ENCODE measurements at places on chromosomes 16 and 17.
A peak's percentile ranks its signal among the peaks of the same experiment; 100 is the strongest.

- DNase-seq = no peak
These were observed 45.6 kb upstream of the NKD1 start for GRCh38 chr16:50502616-50503011.

- peak; percentile 42 for DNase-seq
These were observed 1.3 kb downstream of the ARL5C start for GRCh38 chr17:39164675-39165143.

DNA sequence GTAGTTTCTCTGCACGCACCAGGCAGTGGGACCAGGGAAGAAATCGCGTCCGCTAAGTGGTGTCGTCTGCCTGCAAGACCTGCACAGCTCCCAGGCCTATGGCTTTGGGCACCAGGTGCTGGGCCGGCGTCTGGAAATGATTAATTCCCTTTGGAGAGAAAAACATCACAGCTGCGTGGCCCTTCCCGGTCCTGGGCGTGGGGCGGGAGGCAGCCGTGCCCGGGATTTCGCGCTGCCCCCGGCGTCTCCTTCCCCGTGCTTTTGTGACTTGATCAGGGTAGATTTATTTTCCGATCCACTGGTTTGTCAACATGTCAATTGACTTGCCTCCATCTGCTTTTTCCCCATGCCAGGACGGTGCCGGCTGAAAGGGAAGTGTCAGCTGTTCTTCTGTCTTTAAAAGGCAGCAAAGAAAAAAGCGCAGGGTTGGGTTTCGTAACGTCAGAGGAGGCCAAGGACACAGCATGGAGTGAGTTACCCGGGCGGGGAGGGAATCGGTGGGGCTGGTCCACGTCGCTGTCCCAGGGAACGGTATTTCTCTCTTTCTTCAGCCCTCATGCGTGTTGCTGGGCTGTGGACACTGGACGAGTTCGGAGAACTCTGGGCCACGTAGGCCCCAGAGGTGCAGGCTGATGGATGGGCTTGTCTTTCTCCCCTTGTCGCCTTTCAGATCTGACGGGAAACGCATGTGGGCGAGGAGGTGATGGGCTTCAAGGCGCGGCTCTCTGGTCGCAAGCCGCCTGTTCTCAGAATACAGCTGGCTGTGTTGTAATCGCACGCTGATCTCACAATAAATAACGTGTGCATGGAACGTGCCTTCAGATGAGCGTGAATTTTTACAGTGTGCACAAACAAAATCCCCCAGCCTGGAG is 188.1 kb upstream of the ZNF469 start:
- no peak for DNase-seq

DNA sequence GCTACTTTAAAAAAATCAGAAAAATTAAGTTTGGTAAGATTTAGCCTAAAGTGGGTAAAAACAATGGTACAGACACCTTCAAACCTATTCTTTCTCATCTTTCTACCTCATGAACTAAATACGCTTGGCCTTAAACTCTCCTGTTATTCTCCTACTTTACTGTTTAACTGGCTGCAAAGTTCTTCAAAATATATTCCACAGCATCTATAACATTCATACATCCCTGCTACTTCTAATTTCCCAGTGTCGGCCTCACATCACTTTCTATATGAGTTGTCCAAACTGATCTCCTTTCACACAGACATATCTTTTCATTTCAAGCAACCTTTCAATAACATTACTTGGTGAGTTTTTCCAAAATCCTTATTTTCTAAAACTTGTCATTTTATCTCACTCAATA is 64.0 kb downstream of the MED13 start:
- DNase-seq = no peak

DNA sequence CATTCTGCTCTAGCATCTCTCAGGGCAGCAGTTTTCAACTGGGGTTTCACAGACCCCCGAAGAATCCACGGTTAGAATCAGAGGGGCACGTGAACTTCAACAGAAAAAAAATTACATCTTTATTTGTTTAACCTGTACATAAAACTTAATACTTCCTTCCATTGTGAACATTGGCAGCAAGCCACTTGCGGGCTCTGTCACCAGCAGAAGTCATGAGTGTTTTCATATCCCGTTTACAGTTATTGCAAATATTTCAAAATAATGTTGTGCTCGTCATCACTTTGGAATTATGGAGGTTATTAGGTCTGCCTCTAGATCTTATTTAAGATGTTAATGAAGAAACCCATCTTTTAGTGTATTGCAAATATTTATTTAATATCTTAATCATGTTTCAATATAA is 109.8 kb downstream of the SDR42E1 start:
- DNase-seq = no peak

- DNase-seq = no peak
These were observed 23.0 kb downstream of the WNT3 start for GRCh38 chr17:46795379-46795952.

DNA sequence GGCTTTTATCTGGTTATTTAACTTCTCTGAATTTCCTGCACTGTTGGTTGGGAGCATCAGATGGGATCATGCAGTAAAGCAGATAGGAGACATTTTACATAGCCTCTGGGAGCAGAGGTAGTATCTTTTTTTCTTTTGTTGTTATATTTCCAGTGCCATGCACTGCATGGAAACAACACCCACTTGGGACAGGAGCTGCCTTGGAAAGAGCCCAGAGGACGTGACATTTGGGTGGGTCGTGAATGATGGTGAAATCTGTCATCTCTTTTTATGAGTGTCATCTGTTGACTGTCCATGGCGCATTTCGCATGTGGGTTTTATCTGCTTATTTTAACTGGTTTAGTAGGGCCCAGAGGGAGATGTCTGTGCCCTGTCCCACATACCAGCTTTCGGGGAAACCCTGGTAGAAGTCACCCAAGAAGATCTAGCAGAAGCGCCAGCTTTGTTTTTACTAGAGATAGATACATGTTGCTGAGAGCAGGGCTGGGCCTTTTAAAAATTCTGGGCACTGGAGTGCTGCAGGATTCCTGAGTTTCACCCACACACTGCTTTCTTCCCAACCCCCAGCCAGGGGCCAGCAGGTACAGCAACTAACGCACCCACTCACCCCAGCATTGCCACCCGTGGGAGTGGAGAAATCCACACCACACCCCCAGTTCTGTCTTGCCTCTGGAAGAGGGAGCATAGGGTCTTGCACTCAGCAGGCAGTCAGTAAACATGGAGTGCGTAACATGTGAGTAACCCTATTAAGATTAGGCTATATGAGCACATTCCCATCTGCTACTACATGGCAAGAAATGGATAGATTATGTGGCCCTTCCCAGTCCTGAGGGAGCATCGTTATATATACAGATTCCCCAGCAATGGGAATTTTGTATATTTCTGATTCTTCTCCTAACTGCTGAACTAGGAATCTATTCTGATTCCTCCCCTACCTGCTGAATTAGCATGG is 8.4 kb upstream of the TERF2 start:
- DNase-seq = no peak

DNA sequence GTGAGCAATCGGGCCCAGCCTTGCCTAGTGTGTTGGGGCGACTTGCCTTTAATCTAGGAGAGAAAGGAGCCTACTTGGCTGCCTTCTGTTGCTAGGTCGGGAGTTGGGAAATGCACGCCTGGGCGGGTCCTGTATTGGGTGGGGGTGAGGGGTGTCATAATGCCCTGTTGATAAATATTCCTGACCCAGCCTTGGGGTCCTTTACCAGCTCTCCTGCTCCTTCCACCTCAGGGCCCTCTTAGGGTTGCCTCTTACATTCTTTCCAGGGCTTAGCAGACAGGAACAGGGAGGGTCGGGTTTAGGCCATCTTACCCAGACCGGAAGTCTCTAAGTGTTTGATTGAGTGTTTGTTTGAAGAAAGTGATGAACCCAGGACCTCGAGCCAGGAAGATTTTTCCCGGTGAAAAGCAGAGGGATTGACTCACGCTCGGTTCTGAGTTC is 112.9 kb downstream of the SEC14L1 start:
- no peak for DNase-seq

Data from stimulated activated CD8-positive, alpha-beta memory T cell treated with anti-CD3 and anti-CD28 coated beads, Interleukin-2, amount 100 ng/mL, for 1 hour (primary cell).